ENCODE measurements at places on chromosomes 12 and 14.

- DNase-seq: no peak
Measured at GRCh38 chr12:5432011-5432400, at the start of gene NTF3. Gene NTF3 (plus strand): TSS chr12:5432108. CDS start chr12:5432325, 217 bp downstream.

GRCh38 chr12:31896514-31897039 is 62.6 kb upstream of the RESF1 start:
- DNase-seq: peak; percentile 92

- no peak for DNase-seq
Measured at GRCh38 chr14:99531251-99532096, 50.3 kb downstream of the CCNK start.

DNA sequence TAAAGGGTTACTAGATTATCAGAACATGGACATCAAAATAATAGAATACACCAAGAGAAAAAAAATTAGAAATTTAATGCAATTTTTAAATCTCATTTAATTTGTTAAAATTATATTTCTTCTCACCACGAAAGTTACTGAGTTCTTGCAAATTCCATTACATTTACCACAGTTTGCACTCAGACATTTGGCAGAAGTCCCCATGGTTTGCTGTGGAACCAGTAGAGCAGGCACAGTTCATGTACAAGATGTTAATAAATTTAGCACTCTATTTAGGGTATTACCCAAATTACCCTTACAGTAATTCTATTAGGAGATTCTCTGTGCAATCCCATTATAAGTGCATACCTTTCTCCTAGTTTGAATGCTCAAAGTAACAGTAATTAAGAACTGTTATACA is 9.7 kb downstream of the SCN8A start:
- no peak for DNase-seq

DNA sequence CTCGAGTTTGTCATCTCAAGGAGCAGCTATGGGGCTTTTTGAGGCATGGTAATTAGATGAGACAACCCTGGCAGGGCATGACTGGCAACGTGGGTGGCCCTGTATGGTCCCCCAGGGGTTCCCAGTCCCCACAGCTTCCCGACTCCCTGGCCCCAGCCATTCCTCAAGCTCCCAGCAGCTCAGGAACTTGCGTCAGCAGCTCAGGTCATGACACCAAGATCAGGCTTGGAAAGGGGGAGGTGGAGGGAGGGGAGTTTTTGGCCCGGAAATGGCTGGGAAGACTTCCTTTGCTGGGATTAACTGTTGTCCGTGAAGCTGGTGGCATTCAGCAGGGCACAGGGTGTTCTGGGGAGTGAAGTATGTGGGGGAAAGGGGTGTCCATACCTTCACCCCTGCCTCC is 10.4 kb upstream of the NRIP2 start:
- no peak for DNase-seq

DNA sequence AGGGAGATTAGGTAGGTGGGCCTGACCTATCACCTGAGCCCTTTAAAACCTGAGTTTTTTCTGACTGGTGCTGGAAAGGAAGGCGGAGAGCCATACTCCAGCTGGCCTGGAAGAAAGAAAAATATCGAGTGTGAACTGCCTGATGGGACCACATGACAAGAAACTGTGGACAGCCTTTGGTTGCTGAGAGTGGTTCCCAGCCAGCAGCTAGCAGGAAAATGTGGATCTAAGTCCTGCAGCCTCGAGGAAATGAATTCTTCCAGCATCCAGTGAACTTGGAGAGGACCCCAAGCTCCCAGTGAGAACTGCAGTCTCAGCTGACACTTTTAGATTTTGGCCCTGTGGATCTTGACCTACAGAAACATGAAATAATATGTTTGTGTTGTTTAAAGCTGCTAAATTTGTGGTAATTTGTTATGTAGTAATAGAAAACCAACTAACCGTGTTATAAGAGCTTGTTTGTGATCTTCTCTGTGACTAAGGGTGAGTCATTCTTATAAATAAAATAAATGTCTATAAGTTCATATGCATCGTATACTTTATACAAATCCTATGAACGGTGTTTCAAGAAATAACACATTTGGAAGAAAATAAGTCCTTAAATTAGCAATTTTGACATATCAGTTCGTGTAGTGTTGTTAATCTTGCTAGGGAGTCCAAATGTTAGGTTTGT is 359.6 kb downstream of the BMP4 start:
- no peak for DNase-seq

GRCh38 chr12:4044101-4044500 is 170.9 kb upstream of the PARP11 start:
- DNase-seq: no peak

DNA sequence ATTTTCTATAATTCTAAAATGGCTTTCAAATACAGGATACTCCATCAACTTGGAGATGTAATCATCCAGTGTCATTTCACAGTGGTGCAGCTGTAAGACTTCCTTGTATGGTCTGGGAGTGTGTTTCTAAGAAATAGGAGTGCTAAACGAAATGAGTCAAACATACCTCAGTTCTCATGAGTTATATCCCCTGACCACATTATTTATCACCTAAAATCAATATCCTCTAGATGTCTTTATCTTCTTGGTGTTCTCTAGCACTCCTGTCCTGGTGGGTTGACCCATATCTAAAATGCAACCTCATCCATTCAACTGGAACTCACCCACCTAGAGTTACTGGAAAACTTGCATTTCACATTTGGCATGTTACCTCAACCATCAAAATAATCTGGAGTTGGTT is 33.2 kb downstream of the TMEM30B start:
- DNase-seq: no peak

- DNase-seq: no peak
Measured at GRCh38 chr12:66668311-66668710, 10.6 kb downstream of the GRIP1 start.

- no peak for DNase-seq
Measured at GRCh38 chr12:26631846-26632245, 201.1 kb downstream of the ITPR2 start.

DNA sequence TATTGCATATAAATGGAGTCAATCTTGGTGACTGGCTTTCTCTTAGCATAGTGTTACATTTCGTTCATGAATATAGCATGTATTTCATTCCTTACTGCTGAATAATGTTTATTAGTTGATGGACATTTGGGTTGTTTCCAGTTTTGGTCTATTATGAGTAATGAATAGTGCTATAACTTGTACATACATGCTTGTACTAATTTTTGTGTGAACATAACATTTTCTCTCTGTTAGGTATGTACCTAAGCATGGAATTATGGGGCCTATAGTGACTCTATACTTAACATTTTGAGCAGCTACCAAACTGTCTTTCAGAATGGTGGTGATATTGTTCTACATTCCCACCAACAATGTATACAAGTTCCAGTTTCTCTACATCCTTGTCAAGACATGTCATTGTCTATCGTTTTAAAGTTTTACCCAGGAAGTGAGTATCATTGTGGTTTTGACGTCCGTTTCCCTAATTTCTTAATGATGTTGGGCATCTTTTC is 23.1 kb downstream of the ATP2A2 start:
- no peak for DNase-seq

DNA sequence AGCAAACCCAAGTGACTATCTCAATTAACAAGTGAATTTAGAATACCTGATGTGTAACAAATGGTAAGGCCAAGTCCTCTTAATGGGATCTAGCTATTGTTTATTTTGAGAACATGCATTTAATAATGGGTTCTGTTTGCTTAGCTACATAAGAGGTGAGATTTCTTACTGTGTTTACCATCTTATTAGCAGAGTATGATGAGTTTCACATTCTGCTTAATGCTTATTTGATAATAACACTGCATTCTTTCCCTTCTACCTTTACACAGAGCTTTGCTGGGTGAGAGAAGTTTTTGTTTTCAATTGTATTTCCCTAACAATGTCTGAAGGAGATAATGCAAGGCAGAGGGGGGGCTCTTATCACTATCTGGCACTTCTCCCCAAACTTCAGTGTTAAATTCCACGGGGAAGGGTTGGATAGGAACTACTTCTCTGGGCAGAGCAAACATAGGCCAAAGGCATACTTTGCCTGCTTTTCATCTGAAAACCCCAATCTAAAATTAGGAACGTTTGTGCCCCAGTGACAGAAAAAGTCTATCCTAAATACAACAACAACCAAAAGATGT is 129.0 kb upstream of the ATXN7L3B start:
- no peak for DNase-seq

DNA sequence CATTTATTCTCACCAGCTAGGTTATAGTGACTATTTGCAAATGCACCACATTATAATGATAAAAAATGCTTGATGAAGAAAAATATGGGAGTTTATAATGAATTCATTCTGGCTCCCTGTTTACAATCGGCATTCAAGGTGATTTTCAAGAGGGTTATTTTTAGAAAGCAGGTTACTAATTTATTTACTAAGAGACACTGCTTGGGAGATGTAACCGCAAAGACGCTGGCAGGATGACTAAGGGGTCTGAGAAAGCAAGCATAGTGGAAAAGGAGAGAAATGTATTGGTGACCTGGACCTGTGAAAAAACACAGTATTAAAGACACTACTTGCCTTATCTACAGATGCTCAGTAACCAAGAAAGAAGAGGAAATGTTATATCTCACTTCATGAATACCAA is 13.3 kb upstream of the PITPNM2 start:
- DNase-seq: no peak

- DNase-seq: peak; percentile 11
Measured at GRCh38 chr14:80202888-80203562, 8.3 kb downstream of the DIO2 start.

GRCh38 chr14:24274101-24274543 is 2.7 kb upstream of the RABGGTA start:
- DNase-seq: no peak

GRCh38 chr12:105852951-105853350 is 285.8 kb downstream of the NUAK1 start:
- no peak for DNase-seq

DNA sequence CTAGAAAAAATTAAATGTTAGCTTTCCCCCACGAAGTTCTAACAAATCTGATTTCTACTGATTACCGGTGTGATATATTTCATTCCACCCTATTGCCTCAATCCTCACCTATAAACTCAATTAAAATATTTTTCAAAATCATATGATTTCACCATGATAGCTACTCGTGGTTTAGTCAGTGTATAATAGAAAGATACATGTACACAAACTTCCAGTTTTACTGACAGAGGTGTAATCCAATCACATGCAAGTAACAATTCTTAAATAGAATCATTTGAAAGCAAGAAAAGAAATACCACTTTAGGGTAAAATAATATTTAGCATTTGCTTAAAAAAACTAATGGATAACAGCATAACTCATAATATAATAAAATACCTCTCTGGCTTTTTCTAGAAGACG is 55.0 kb upstream of the C12orf50 start:
- DNase-seq: no peak

- DNase-seq: no peak
Measured at GRCh38 chr12:26295001-26295400, 99.6 kb downstream of the SSPN start.

- no peak for DNase-seq
Measured at GRCh38 chr12:59904874-59905521, 309.2 kb downstream of the SLC16A7 start.

All from CMK (cell line).